Activated naive CD4-positive, alpha-beta T cell (primary cell): ENCODE measurements at places on chromosomes 5 and 9.

GRCh38 chr9:89886281-89886700 is 281.5 kb downstream of the GADD45G start:
- DNase-seq: no peak

DNA sequence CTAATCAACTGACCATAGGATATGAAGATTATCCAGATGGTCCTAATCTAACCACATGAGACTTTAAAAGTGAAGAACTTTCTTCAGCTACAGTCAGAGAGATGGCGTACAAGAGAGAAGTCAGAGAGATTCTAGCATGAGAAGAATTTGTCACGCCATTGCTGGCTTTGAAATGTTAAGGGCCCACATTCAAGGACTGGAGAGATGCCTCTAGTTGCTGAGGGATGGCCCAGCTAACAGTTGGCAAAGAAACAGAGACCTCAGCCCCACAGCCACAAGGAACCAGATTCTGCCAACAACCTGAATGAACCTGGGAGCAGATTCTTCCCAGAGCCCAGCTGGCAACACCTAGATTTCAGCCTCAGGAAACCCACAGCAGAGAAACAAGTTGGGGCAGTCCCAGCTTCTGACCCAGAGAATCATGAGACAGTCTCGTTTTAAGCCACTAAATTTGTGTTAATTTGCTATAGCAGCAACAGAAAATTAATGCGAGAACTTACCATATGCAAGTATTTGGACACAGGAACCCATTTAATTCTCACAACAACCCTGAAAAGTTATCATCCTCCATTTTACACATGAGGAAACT is 132.0 kb downstream of the MLLT3 start:
- DNase-seq: no peak

DNA sequence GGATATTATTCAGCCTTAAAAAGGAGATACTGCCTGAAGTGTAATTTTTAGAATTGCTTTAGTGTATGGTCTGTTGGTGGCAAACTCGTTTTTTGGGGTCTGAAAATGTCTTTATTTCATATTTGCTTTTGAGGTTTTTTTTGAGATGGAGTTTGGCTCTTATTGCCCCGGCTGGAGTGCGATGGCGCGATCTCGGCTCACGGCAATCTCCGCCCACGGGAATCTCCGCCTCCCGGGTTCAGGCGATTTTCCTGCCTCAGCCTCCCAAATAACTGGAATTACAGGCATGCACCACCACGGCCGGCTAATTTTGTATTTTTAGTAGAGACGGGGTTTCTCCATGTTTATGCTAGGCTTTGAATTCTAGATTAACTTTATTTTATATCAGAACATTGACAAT is 20.2 kb upstream of the PCDHB1 start:
- no peak for DNase-seq

DNA sequence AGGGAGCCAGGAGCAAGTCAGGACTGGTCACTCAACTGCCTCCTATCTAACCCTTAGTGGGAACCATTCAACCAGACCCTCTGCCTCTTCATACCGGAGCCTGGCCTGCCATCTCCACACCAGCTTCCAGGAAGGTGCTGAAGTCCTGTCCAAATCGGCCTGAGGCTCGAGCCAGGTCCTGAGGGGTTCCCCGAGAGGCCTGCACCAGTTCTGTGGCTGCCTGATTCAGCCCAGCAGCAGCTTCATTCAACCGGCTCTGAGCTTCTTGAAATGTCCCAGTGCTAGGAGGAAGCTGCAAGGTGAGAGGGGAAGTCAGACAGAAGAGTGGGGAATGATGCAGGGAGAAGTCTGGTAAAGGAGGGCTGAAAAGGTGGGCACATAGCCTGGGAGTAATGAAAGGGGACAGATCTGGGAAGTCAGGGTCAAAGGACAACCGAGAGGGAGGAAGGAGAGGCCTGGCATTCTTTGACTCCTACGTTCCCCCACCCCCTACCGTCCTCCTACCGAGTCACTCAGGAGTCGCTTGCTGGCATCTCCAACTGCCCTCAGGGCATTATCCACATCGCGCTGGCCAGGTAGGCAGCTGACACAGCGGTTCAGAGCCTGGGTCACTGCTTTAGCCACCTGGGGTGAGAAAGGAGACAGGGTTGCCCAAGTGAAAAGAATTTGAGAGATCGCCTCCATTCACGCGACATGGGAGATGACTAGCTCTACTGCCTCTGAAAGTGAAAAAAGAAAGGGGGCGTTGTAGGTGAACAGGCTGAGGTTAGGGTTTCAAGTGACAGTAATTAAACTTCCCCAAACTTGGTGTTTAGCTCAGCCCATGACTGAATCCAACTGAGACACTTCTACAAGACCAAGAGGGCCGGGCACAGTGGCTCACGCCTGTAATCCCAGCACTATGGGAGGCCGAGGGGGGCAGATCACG is 20.2 kb downstream of the TLN1 start:
- DNase-seq: no peak

GRCh38 chr5:169702693-169703481 is 65.8 kb downstream of the DOCK2 start:
- DNase-seq: no peak

- no peak for DNase-seq
Observed at GRCh38 chr5:119427060-119427459, 25.2 kb upstream of the HSD17B4 start.

GRCh38 chr5:133702791-133703770 is 90.7 kb upstream of the FSTL4 start:
- DNase-seq: no peak

GRCh38 chr9:136926154-136926704 is 18.3 kb downstream of the FBXW5 start:
- no peak for DNase-seq

DNA sequence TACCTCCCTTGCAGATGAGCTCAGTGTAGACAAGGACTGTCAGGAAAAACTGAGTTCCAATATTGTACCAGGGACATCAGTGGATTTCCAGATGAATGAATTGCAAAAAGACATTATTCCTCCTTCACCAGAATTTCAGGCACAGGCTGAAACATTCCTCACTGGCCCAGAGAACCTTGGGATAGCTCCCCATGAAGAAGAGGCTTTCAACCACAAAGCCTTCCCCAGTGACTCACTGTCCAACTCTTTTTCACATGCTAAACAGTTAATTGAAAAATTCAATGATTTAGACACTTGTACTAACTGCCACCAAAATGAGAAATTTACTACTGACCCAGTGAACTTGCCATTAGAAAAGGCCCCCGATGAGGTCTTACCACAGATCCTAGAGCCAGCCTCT is 144.5 kb downstream of the UNC13B start:
- no peak for DNase-seq

- DNase-seq: no peak
Observed at GRCh38 chr5:79712741-79713140, 23.1 kb downstream of the CMYA5 start.

GRCh38 chr5:41878643-41879478 is 8.6 kb upstream of the OXCT1 start:
- DNase-seq: no peak

GRCh38 chr9:108219664-108220063 is 636.1 kb downstream of the ACTL7B start:
- DNase-seq: no peak

GRCh38 chr9:73402081-73403028 is 250.7 kb downstream of the ANXA1 start:
- DNase-seq: no peak

DNA sequence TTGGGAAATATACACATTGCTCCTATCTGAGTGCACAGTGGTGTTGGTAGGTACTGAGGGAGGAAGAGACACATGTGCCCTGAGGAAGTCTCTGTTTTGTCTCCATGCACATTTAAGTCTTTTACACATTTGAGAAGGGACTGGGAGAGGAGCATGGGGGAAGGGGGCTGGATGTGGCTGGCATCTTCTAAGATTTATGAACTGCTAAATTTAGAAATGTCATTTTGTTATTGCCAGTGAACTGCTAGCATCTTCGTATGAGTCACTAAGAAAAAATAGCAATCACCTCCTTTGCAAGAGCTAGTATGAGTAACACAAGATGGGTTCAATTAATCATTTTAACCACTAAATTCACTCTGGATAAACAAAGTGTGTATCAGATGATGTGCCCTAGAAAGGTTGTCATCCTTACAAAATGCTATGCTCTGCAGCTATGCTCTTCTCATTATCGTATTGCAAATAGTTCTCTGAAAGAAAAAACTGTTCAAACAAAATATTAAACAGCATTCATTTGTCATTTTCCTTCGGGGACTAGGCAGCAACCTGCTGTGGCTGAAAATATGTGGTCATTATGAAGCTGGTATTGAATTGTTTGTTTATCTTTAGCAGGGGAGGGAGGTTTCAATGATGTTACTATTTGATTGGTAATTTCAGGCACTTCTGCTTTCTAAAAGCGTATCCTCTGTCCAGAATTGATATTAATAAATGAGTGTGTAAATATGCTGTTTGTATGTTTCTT is 236.5 kb downstream of the DMRTA1 start:
- no peak for DNase-seq

DNA sequence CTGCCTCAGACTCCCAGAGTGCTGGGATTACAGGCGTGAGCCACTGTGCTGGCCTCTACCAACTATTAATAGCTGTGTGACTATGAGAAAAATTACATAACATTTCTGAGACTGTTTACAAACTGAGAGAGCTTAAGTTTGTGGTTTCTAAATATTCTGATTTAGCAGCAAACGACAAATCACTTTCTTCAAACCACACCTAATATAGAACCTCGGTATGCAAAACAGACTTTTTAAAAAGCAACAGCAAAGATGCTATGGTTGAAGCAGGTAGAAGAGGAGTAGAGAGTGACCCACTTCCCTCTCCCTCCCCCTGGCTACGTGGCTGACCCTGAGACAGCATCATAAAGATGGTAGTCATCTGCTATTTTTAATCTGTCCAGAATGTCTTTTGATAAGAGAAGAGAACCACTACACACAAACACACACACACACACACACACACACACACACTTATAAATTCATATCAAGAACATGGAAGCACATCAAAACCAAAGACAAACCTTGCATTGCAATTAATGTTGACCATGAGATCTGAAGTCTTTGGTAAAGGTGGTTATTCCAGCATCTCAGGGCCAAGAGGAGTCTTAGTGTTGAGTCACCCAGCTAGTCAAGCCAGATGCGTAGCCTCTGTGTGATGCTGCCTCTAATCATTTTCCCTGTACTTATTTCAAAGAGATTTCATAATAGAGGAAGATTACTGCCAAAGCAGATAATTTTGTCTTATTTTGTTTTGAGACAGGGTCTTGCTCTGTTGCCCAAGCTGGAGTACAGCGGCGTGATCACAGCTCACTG is 58.1 kb upstream of the TMEM215 start:
- no peak for DNase-seq

GRCh38 chr5:59759600-59760351 is 133.8 kb downstream of the PDE4D start:
- DNase-seq: no peak

DNA sequence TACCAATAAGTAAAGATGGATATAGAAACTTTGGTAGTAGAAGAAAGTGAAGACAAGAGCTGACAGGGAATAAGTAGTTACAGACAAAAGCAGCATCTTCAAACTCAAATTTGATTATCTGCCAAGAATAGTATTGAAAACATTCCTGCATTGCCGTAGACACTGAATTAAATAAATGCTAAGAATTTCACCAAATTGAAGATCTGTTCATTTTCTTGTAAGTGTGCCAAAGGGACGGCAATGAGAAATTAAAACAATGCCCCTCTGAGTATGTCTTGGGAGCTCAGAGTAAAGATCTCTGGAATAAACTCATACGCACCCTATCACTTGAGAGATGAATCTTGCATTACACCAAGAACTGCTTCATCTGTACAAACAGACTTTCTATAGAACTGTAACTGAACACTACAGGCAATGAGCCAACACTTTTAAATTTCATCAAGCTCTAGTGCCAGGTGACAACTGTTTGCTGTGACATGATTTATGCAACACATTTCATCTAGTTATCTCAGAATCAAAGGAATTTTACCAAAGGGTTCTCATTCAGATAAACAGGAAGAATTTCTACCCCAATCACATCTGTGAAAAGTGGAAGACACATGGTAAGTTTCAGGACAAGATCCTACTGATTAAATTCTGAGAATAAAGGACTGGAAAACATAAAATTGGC is 66.9 kb downstream of the RFX3 start:
- no peak for DNase-seq

DNA sequence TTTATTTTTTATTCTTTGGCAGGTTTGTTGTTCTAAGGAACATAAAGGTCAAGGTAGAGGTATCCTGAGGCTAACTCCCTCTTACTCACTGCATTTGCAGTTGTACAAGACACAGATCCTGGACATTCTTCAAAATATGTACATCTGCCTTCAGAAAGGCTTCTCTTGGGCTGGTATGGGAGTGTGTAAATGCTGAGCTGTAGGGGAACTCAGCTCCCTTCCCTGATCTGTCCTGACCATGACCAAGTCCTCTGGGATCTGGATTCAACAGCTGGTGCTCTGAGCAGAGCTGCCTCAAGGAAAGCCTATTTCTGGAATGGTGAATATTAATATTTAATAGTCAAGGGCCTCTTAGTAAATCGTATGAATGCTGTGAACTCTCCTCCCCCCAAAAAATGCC is 117.4 kb downstream of the PRKACG start:
- DNase-seq: no peak

DNA sequence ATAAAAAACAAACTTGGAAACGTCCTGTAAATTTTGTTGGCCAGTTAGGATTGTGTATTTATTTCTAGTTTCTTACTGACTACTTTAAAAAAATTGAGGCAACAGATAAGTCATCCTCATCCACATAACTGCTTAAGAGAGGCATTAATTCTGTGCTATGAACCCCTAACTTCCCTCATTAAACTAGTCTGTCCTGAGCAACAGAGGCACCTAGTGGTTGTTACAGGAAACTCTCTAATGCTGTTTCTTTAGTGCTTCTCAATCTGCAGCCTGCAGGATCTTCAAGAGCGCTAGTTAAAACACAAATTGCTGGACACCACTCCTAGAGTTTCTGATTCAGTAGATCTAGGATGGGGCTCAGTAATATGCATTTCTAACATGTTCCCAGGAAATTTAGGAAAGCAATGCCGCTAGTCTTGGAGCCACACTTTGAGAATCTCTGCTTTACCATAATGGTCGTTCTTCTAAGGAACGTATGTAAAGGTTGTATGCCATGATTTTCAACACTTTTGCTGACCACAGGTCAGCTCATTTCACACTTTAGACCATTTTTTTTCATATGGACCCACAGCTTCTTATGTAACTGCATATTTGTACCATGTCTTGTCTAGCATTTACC is 410.1 kb upstream of the SMARCA2 start:
- DNase-seq: no peak

DNA sequence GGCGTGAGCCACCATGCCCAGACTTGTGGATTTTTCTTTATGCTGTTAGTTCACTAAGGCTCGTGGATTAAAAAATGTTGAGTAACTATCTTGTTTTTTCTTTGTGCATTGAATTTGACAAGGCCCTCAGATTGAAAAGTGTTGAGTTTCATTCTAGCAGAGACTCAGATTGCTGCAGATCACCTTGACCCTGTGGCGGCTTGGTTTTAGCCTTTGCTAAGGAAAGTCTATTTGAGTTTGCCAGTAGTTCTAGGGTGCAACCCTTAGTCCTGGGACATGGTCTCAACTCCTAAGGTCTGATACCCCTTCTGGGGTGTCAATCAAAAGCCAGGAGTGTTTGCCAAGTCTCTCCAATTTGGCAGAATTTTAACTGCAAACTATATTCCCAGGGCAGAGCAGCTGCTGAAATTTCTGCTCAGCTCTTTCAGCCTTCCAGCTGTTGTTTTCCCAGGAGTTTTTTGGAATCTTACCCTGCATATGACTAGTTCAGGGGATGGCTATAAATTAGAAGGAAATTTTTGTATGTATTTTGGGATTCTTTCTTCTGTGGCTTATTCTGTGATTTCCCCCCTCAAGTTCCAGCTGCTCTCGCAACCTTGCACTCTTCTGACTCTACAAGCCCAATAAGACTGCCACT is 84.3 kb upstream of the HAND1 start:
- no peak for DNase-seq
